ENCODE measurements at places on chromosomes 6 and 20.

GRCh38 chr20:63855363-63856097, 5.8 kb upstream of the ABHD16B start:
- DNase-seq, result no peak

- no peak for DNase-seq
Observed at GRCh38 chr6:35046862-35047261, 94.3 kb downstream of the TCP11 start.

DNA sequence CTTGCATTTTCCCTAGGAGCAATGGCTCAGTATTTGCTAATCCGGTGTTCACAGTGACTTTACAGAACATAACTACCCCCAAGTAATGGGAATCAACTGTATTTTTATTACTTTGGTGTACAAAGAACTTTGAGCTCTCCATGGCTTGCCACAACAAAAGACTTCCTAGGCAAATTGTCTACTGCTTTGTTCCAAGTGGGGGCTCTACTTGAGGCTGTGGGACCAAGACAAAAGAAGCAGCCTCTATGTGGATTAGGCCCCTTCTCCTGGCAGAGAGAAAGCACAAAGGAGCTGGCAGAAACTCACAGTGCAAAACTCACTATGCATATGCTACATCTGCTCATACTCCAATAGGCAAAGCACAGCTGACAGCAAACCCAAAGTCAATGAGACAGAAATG, 853 bp downstream of the WFDC8 start:
- DNase-seq, result no peak

DNA sequence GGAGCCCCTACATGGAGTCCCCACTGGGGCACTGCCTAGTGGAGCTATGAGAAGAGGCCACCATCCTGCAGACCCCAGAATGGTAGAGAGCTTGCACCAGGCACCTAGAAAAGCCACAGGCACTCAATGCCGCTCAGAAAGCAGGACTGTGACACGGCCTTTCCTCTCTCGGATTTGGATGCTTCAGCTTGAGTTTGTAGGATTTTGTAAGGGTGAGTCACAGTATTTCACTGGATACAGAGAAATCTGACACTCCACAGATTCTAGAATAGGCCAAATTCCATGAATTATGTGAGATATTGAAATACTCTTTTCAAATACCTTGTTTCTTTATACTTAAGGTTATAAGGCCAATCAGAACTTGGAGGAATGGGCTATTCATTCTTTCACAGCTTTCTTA, 424.5 kb downstream of the HTR1B start:
- no peak for DNase-seq

GRCh38 chr6:167711768-167712730, 114.7 kb upstream of the AFDN start:
- DNase-seq, result no peak

DNA sequence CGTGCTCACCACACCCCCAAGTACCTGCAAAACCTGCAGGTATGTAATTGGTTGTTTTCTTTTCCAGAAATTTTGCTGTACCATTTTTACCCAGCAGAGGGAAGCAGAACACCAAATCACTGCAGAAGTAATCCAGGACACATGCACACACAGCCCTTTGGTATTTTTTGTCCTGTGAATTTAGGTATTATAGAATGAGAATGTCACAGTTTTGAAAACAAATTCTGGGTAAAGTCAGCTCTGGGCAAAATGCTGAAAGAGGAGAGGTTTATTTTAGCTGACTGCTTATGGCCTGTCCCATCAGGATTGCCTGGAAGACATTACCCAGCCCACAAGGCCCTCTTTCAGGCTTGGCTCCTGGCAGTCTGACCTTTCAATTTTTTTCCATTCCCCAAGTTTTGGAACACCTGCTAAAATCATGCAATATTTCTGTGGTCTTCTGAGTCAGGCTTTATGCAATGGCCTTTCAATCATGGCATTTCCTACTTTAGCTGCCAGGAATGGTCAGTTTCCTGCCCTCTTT, 3.5 kb upstream of the EFHC1 start:
- DNase-seq, result peak; percentile 41

Data from right renal pelvis (tissue), 4 donors.